ENCODE measurements at places on chromosomes 2 and 18.
A peak's percentile ranks its signal among the peaks of the same experiment; 100 is the strongest.

DNA sequence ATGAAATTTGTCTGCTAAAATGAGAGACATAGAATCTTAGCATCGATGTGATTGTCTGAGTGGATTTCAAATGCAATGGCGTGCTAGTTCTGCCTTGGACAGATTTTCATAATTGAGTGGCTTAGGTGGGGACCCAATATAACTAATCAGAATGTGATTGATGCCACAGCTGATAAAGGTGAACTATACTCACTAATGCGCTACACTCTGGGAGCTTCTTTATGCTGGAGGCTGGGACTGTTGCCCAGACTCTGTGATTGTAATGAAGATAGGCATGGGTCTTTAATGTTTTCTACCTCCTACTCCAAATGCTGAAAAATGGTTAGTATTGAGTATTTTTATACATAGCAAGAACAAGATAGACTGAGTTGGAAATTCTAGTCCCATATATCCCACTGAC, 339.5 kb upstream of the SLC39A10 start:
- no peak for DNase-seq

- DNase-seq: no peak
Observed at GRCh38 chr2:160431441-160431840, 62.2 kb downstream of the RBMS1 start.

DNA sequence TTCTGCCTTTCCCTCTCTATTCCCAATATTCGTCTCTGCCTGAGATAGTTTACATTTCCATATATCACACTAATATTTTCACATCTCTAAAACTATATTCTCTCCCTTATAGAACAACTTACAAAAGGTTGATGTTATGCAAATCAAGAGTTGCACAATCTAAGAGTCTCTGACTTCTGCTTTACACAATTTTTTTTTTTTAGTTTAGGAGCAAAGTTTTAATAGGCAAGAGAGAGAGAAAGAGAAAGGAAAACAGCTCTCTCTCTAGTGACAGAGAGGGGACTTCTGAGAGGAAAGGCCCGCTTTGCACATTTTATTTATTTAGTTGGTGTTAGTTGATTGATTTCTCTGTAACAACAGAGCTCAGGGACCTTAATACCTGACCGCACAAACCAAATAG, 380.2 kb downstream of the TXNL1 start:
- no peak for DNase-seq

DNA sequence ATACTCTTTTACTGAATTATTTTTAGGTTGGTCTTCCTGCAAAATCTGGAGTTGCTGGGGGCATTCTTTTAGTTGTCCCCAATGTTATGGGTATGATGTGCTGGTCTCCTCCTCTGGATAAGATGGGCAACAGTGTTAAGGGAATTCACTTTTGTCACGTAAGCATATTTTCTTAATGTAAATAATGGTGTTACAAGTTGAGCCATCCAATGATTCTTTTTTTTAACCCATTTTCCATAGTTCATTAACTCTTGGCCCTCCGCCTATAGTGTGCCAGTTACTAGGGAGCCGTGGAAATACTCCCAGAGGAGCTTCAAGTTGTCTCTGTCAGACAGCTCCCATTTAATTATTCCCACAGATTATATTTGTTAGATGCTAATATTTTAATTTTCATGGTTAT, 49.8 kb downstream of the GLS start:
- no peak for DNase-seq

- DNase-seq: peak; percentile 48
Observed at GRCh38 chr2:149616681-149617456, 29.3 kb upstream of the MMADHC start.

All from osteoblast (primary cell).